ENCODE measurements at places on chromosomes 3 and 15. TPM values are rescaled to one million over a fixed set of nuclear protein-coding genes. Genes with fewer than 3 reads are reported as not detected.

DNA sequence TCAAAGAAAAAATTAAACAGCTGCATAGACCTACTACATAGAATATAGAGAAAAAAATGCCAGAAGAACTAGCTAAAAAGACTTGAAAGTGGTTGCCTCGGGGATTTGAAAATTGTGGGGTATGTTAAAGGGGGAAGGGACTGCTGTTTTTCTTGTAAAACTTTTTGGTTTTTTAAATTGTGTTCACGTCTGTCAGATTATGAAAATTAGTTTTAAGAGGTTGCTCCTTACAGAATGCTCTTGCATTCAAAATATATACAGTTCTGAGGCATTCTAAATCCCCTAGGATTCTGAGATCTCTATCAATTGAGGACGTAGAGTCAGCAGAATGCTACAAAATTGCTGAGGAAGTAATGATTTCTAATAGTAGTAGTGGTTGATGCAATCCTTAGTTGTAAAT is 28.6 kb downstream of the PIAS1 start:
- no peak for DNase-seq

DNA sequence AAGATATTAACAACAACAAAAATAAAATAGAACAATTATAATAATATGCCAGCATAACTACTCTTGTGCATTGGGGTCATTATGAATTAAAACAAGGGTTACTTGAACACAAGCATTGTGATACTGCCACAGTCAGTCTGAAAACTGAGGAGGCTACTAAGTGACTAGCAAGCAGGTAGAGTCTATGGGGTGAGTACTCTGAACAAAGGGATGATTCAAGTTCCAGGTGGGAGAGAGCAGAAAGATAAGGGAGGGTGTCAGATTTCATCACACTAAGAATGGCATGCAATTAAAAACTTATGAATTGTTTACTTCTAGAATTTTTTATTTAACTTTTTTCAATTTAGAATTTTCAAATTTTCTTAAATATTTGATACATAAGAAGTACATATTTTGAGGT is 754.4 kb upstream of the GOLIM4 start:
- DNase-seq = no peak

The RTP3 gene
- not detected for total RNA-seq

DNA sequence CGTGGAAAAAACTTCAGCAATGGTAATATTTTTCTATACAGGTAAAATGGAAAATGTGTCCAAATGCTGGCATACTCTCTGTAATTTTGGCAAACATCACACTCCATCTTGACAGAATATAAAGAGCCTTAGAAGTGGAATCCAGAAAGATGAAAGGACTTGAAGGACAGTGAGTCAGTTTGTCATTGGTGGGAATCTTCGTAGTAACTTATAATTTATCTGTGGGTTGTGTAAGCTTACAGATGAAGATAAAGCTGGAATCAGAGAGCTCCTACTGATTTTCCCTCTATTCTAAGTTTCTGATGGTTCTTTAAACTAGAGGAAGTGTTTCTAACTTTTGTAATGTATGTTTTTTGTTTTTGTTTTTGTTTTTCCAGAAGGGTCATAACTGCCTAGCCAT is 8.7 kb upstream of the PDZRN3 start:
- no peak for DNase-seq

The DYNLT2B gene
- 5.4 TPM for total RNA-seq

- DNase-seq = no peak
Observed at GRCh38 chr3:156445117-156446090, 109.5 kb downstream of the SSR3 start.

The SLC22A13 gene
- 0.16 TPM for total RNA-seq
